Progenitor cell of endocrine pancreas (in vitro differentiated cells): ENCODE measurements at places on chromosomes 16 and 17.

- no peak for DNase-seq
Measured at GRCh38 chr16:12016291-12016947, 39.9 kb downstream of the SNX29 start.

DNA sequence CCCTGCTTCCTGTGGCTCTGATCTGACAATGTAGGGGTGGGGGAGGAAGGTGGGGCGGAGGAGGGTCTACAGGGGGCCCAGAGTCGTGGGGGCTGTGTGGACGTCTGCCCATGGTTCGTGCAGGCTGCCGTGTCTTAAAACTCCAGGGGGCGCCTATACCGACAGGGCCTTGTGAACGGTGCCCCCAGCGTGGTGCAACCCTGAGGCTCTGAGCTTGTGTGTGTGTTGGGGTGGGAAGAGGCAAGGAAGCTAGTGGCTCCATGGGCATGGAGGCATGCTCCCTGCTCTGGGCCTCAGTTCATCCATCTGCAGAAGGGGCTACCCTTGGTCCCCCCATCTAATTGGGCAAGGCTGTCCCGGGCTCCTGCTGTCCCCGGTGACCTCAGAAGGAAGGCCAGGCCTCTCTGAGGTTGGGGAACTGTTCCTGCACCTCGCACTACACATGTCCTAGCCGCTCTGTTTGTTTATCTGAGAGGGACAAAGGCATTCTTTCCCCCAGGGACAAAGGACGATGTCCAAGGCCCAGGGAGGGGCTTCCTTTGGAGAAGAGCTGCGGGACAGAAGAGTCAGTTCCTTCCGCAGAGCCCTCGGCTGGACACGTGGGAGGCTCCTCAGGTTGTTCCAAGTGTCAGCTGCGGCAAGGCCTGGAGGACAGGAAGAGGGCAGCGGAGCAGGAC lies 13.5 kb downstream of the CA4 start:
- DNase-seq, result no peak

- DNase-seq, result no peak
Measured at GRCh38 chr16:73149334-73149733, 101.4 kb upstream of the ZFHX3 start.

DNA sequence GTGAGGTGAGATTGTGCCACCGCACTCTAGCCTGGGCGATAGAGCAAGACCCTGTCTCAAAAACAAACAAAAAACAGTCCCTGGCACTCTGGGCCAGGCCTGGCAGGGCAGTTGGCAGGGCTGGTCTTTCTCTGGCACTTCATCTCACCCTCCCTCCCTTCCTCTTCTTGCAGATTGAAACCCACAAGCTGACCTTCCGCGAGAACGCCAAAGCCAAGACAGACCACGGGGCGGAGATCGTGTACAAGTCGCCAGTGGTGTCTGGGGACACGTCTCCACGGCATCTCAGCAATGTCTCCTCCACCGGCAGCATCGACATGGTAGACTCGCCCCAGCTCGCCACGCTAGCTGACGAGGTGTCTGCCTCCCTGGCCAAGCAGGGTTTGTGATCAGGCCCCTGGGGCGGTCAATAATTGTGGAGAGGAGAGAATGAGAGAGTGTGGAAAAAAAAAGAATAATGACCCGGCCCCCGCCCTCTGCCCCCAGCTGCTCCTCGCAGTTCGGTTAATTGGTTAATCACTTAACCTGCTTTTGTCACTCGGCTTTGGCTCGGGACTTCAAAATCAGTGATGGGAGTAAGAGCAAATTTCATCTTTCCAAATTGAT lies 24.8 kb downstream of the STH start:
- DNase-seq, result no peak
